Cortex of kidney (tissue), 1 donor: ENCODE measurements at places on chromosomes 2 and 18.

- no peak for DNase-seq
Measured at GRCh38 chr2:70094171-70094977, 7.1 kb downstream of the PCBP1 start.

DNA sequence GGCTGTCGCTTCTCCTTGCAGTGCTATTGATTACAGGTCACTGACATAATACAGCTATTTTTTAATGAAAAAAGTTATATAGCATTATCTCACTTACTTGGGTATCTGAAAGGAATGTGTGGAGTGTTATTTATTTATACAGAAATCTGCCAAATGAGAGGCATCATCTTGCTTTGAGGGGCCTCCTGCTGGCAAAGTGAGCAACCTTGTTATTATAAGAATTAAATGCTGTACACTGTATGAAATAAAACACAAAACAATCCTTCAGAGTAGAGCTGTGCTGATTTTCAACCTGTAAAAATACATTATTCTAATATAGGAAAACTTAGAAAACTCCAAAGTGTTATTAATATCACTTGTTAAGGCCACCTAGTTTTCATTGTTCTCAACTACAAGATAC, 20.9 kb downstream of the ERBB4 start:
- no peak for DNase-seq

DNA sequence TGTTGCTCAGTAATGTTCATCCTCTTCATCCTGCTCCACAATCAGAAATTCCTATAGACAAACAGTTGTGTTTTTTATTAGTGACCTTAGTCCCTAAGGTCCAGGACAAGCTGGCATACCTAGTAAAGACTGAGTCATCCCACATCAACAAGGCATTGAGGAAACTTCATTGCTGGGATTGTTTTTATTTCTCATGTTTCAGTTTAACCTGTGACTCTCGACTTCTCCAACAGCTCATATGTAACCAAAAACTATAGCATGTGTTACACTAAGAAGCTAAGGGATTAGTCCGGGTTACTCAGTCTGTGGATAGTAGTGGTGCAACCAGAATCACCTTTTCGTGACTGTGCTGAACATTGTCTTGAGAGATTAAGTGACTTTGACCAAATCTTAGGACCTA, 292.1 kb downstream of the RDH14 start:
- DNase-seq, result no peak

GRCh38 chr2:205772983-205773382, 90.7 kb downstream of the NRP2 start:
- no peak for DNase-seq

- no peak for DNase-seq
Measured at GRCh38 chr2:131037398-131038257, 55.6 kb downstream of the FAM168B start.

DNA sequence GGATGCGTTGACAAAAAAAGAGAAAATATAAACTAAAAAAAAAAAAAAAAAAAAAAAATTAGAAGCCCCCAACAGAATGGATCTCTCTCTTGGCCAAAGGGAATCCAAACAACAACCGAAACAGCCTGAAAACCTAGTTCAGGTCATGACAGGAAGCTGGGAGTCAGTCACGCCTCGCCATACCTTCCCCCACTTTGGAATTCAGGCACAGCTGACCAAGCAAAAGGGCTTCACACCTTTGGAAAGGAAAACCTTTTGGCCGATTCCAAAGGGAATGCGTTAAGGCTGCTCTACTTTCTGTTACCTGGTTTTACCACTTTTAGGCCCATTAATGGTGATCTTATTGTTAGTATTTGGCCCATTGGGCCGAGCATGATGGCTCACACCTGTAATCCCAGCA, 17.9 kb upstream of the RMC1 start:
- no peak for DNase-seq

- DNase-seq, result no peak
Measured at GRCh38 chr2:50455351-50455939, 576.5 kb downstream of the NRXN1 start.

DNA sequence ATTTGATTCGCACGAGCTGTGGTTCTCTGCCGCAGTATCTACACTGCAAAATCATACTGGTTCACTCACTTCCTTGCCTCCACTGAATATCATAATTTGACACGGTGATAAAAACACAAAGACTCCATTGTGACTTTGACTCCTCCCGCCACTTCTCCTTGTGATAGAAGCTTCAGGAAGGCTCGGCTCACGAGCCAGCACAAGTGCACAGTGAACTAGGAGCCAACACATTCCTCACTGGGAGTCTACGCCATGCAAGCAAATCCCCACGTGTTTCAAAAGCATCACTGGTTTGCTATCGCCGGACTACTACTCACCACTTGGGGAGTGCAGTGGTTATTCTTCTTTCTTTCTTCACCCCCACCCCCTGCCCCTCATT, 293.3 kb upstream of the PARD3B start:
- no peak for DNase-seq

- no peak for DNase-seq
Measured at GRCh38 chr2:15776992-15777702, 163.2 kb upstream of the MYCN start.

DNA sequence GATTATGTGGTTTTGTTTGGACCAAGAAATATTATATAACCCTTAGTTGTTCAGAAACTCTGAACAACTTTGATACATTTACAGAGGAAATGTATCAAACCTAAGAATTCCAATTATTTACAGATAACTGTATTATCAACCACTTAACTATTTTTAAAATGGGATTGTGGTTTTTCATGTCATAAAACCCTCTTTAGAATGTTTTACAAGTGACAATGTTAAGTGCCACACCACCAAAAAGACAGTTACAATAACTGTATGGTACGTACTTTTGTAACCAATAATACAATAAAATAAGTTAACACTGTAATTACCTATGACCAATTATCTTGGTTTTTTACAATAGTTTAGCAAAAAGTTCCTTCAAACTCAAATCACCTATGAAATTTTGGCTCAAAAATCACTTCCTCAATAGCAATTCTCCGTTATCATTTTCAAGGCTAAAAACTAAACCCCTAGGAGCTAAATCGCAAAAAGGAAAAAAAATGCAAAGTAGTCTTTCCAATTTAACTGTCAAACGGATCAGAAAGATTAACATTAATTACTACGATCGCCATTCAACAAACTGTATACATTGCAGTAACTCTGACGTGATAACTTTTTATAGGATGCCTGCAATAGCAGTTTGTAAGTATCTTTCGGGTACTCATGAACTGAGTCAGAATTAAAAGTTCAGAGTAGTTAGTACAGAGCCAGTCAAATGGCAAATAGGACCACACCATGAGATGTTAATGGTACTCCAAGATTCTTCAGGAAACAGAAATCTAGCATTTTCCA, 1.5 kb downstream of the ROCK1 start:
- DNase-seq, result no peak
